ENCODE measurements at places on chromosomes 12 and 14.

- peak; percentile 71 for DNase-seq
Measured at GRCh38 chr12:111330800-111331752, 37.8 kb downstream of the PHETA1 start.

GRCh38 chr14:63276016-63276415 is 42.7 kb downstream of the GPHB5 start:
- DNase-seq = no peak

DNA sequence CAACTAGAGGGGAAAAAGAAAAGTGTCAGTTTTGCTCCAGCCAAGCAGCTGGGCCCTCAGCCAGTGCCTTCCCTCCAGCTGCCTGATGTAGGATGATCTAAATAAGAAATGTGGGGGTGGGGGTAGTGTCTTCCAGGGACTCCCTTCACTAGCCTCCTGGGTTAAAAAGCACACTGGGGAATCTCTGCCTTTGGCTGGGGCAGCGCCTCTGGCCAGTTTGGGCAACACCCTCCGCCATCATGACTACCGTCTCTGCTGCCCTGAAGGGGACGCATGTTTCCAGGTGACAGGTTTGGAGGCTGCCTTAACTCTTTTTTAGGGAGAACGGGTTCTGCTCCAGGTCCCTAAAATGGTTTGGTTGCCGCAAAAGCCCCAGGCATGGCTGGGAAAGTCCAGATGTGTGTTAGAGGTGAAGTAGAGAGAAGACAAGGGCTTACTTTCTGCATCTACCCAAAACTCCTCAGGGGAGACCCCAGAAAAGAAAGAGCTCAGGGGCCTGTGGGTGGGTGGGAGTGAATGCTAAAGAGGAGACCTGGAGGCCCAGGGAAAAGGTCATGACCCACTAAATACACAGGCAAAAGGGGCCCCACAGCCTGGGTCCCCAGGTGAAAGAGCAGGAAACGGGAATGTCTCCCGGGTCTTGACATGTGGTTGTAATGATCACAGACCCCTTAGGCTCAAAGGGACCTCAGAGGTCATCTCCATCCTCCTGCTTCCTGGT is 132.8 kb upstream of the CCND2 start:
- no peak for DNase-seq

- DNase-seq = no peak
Measured at GRCh38 chr12:52636592-52637258, 15.3 kb downstream of the KRT2 start.

GRCh38 chr12:9951026-9951675 is 19.0 kb upstream of the CLEC2A start:
- no peak for DNase-seq
